Cerebellar cortex (tissue), 1 donor: ENCODE measurements at places on chromosomes 7 and 10.

DNA sequence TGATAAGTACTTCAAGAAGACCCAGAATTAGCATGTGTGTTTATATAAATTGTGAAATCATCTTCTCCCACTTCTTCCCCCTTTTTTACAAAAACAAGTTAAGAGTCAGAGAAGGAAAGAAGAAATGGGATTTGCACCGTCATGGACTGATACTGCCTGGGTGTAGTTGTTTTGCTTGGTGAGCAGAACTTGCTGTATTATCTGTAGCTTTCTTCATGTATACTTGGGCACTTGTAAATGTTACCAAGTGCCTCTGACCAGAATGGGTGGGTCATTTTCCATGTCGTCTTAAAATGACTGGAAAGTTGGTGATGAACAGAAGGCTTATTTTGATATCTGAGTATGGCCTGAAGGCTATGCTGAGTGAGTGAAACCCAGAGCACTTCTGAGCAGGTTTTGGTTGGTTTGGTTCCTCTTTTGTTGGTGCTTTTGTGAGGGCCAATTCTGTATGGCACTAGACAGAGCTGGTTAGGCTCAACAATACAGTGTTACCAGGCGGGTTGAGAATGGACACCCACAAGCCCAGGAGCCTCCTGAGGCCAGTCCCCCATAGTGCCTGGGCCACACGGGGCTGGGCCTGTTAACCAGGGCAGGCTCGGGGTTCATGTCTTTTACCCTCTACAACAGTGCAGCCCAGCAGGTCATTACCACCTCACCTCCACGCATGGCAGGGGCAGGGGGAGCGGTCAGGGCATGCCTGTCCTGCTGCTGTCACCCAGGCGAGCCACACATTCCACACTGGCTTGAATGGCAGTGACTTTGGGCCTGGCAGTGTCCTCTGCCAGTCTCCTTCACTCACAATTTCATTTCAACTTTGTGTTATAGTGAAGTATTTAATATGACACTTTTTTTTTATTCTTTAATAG is 115.1 kb downstream of the CCNY start:
- no peak for DNase-seq

DNA sequence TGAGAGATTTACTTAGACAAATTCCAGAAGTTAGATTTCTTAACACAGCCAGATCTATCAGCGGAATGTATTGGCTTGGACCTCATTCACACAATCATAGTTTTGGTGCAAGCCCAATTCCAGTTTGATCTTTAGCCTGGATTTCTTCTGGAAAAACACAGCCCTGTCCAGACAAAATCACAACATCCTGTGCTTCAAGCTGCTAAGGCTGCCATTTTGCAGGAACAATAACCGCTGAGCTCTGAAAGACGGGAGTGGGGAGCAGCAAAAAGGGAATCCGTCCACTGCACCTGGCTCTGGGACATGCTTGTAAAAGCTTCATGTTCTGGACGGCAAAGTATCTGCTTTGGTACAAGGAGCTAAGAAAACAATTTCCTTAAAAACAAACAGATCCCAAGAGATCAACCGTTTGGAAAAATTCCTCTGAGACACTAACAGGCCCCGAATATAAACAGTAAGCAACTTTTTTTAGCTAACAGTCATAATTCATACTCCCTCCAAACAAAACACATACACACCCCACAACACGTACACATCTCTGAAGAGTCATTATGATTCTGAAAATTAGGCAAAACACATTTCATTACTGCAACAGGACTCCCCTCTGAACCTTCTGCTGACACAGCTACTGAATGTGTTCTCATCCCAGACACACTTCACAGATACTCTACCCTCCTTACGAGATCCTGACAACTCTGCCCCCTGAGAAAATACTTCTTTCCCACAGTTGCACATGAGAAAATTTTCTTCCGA is 32.4 kb downstream of the ITIH5 start:
- no peak for DNase-seq

- no peak for DNase-seq
These were observed 107.0 kb downstream of the HIP1 start for GRCh38 chr7:75631711-75632110.

- DNase-seq: no peak
These were observed 212.8 kb upstream of the PODXL start for GRCh38 chr7:131769241-131769640.

DNA sequence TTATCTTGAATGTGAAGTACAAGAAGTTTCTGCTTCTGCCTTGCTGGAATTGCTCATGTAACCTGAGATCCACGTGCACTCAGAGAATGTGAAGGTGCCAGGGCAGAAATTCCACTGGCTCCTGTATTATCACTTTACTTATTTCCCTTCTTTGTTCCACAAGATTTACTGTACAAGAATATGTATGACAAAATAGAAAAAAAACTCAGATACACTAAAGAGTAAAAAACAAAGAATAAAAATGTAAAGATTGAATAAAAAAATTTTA is 43.0 kb downstream of the PLCE1 start:
- no peak for DNase-seq

DNA sequence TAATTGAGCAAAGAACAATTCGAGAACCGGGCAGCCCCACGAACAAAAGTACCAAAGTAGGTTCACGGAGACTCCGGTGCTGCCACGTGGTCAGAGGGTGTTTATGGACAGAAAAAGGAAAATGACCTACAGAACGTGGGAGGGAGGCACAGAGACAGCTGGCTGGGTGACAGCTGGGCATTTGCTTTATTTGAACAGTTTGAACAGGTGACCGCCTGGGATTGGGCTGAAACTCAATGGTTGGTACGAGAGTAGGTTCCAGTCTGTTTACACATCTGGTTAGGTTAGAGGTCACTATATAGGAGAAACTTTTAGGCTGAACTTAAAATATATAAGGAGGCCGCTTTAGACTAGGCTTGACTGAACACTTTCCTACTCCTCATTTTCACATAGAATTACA is 50.6 kb upstream of the CELF2 start:
- no peak for DNase-seq

DNA sequence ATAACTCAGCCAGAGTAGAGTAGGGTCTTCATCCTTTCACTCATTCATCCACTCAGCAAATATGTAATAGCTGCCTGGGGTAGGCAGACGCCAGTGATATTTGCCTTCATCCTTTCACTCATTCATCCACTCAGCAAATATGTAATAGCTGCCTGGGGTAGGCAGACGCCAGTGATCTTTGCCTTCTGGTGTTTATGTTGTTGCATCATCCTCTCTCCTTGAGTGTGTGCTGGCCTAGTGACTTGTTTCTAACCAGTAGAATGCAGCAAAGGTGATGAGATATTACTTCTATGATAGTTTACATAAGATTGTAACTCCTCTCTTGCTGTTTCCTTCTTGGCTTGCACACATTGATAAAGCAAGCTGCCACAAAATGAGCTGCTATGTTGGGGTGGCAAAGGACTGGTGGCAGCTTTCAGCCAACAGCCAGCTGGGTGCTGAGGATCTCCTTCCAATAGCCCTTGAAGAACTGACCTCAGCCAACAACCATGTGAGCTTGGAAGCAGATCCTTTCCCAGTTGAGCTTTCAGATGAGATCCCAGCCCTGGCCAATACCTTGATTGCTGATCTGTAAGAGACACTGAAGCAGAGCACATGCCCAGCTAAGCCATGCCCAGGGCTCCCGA is 23.2 kb upstream of the MTPN start:
- DNase-seq: no peak

DNA sequence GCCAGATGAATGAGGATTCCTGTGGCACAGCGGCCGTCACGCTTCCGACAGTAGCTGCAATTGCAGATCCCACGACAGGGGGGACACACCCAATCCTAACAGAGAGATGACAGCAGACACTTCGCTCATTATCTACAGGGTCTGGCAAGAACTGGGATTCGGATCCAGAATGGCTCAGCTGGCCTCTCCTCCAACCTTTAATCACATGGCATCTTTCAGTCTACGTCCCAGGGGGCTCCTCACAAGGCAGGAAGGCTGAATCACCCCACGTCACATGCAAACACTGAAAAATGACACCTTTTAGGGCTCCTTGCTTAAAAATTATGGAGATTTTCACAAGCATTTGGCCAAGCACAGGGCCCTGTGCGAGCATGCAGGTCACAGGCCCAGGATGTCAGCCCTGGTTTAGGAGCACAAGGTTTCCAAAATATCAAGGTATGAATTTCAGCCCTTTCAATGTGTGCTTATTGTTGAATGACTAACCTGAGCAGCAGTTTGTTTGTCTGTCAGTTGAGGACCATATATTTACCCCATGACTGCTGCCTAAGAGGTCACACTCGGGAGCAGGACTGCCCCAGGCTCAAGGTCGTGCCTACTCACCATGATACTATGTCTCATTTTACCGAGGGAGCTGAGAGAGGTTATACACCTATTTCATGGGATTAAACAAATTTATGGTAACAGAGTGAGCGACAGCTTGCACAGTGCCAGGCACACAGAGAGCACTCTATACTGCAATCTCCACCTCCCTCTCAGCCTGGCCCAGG is 42.5 kb downstream of the CDCA7L start:
- DNase-seq: no peak
